ENCODE measurements at places on chromosomes 3 and 15.

- no peak for DNase-seq
Measured at GRCh38 chr3:192156382-192156781, 571.0 kb downstream of the FGF12 start.

DNA sequence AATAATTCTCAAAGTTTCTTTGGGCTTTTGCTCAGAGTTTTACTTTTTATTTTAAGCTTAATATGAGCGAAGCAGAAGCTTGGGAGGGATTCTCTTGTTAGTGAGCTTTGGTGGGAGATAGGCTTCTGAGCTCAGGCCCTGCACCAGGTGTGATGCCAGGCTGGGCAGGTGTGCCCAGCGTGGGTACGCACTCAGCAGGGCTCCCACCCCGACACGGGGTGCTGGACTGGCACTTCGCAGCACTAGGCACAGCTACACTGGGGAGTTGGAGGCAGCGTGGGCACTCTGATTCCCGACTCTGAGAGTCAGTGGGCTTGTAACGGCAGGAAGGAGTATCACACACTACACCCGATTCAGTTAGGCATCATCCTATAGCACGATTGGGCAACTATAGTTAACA lies 244.0 kb downstream of the KLF13 start:
- DNase-seq, result no peak

DNA sequence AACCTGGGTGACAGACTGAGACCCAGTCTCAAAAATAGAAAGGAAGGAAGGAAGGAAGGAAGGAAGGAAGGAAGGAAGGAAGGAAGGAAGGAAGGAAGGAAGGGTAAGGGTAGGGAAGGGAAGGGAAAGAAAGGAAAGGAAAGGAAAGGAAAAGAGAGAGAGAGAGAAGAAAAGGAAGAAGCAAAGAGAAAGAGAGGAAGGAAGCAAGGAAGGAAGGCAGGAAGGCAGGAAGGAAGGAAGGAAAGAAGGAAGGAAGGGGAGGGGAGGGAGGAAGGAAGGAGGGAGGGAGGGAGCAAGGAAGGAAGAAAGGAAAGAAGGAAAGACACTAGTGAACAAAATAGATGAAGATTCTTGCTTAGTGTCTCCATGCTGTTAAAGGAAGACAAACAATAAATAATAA lies 129.1 kb downstream of the SHQ1 start:
- DNase-seq, result no peak

DNA sequence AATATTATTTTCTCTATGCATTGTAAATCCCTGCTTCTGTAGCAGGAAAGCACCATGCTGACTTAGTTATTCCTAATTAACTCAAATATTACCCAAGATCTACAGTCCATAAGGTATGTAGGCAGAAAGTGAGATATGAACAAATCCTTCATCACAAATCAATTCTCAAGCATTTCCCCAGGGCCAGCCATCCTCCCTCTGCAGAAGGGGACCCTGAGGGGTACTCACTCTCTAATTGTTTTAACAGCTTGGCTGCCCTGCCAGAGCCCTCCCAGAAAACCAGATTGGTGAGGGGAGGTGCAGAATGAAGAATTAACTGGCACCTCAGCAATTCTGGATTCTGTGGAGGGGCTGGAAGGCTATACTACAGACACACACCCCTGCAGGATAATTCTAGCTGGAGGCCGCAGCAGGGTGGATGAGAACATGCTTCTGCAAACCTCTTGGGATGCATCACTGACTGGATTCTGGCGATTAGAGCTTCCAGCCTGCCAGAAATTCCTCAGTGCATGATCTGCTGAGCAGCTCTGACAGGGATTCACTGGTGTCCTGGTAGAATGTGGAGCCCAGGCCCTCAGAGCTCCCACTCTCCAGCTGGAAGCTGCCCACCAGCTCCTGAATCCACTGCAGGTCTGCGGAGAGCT lies 88.6 kb upstream of the HERC1 start:
- DNase-seq, result no peak

GRCh38 chr3:49940667-49941249 lies 808 bp downstream of the RBM6 start:
- no peak for DNase-seq

DNA sequence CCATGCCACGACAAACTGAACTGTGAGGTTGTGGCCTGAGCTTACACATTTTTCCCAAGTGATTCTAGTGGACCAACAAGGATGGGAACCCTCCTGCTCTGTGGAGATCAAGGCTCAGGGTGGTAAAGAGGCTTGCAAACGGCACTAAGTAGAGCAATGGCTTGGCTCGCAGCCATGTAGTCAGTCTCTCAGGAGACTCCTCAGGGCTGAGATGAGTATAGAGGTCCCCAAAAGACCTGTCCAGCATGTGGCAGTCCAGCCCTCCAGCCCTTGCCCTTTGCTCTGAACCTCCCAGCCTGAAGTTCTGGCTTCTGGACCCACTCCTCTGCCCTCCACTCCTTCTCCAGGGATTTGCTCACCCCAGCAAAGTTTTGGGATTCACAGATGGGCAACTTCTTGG lies 8.3 kb upstream of the CAMP start:
- DNase-seq, result no peak

- no peak for DNase-seq
Measured at GRCh38 chr3:114389156-114389555, 95.3 kb downstream of the TIGIT start.

DNA sequence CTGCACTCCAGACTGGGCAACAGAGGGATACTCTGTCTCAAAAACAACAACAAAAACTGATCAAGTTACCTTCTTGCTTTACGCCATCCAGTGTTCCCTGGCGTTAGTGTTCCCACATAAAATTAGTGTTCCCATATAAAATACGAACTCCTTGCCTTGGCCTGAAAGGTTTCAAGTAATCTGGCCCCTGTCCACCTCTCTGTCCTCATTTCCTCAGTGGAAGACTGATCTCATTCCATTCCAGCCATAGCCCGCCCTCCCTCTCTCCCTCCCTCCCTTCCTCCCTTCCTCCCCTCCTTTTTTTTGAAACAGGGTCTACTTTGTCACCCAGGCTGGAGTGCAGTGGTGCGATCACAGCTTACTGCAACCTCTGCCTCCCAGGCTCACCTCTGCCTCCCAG lies 2.8 kb upstream of the CAND2 start:
- DNase-seq, result no peak

DNA sequence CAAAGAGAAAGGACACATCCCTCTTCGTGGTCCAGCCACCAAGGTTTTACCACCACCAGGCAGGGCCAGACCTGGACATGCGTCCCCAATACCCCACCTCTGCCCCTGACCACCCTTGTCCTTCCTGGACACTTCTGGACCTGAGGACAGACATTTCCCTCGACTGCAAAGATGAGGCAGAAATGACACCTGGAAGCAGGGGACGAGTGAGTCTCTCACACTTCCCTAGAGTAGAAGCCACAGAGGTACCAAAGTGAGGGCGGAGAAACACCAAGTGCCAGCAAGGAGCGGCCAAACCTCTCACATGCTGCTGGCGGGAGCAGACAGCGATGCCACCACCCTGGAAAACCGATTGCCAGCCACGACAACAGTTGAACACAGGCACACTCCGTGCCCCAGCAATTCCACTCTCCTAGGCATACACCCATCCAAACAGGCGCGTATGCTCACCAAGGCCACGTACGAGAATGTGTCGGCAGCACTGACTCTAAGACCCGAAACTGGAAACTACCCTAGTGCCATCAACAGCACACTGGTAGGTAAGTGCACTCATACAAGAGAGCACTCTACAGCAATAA lies 207.0 kb upstream of the NSMCE3 start:
- DNase-seq, result no peak

GRCh38 chr3:159996018-159996417 lies 7.4 kb downstream of the IL12A start:
- DNase-seq, result no peak

DNA sequence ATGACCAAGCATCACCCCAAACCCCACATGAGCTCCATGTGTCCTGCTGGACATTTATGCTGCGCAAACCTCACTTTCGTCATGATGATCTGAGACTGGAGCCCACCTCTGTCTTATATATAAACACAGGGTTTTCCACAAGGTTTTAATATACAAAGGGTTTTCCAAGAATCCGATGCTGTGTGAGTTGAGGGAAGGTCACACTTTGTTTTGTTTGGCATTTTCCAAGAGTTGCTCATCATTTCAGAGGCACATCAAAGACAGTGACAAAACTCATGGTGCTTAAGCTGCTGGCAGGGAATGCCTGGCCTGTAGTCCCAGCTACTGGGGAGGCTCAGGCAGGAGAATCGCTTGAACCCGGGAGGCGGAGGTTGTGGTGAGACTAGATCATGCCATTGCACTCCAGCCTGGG lies 20.0 kb downstream of the EFCC1 start:
- DNase-seq, result no peak

- DNase-seq, result peak; percentile 16
Measured at GRCh38 chr15:80693682-80694610, 1.2 kb upstream of the ABHD17C start.

- no peak for DNase-seq
Measured at GRCh38 chr15:69979783-69980182, 117.9 kb downstream of the TLE3 start.

DNA sequence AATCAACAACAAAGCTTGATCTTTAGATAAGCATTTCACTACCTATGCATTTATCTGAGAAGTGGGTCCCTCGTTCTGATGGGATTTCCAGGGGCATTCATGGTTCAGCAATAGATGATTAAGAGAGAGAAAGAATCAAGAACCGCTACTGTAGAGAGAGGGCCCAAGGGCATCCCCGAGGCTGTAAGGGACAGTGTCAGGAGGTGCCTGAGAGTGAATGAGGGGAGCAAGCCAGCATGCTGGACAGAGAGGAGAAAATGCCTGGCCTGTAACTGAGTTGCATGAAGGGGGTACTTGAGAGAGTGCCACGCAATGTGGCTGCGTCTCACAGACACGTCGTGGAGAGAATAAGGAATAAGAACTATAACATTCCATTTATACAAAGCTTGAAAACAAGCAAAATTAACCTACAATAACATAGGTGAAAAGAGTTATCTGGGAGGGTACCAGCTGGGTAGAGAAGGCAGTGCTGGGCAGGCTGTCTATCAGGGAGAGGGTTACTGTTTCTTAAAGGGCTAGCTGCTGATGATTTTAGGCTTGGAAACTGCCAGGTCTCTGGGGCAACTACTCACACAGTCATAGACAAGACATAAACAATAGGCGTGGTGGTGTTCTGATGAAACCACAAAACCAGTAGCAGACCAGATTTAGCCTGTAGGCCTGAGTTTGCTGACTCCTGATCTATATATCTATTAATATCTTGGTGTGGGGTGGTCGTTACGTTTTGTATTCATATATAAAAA lies 374.6 kb upstream of the CFAP20DC start:
- DNase-seq, result peak; percentile 41

- no peak for DNase-seq
Measured at GRCh38 chr15:74866090-74866489, 7.1 kb downstream of the SCAMP2 start.

DNA sequence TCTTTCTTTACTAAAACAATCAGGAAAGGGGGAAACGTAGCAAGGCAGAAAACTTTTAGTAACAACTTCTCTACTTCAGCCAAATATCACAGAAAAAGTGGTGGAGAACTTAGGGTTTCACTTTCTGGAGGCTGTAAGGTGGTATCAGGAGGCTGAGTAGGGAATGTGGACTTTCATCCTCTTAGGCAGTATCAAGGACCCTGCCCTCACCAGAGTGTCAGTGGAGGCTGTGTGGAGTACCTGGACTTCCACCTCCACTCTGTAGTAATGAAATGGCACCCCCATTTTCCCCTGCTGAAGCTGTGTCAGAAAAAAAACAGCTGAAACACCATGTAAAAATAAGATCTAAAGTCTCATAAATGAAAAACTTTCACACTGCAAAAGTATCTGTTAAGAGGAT lies 11.2 kb upstream of the HHLA2 start:
- no peak for DNase-seq

DNA sequence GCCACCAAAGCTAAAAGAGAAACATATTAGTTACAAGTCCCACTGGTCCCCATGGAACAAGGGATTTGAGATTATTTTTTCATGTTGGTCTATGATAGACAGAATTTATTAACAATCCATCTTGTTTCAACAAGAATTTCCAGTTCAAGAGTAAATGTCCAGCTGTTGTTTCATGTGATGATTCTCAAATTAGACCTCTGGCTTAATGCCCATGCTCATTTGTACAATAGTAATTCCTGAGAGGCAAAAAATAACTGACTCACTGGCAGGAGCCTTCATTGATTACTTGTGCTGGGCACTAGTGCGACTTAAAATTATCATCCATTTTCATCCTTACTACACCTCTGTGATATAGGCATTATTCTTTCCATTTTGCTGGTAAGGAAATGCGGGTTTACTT lies 171.3 kb downstream of the ITPR1 start:
- no peak for DNase-seq
